ENCODE measurements at places on chromosomes 3 and 15.

GRCh38 chr3:187708696-187709095 is 6.3 kb upstream of the RTP2 start:
- DNase-seq, result no peak

DNA sequence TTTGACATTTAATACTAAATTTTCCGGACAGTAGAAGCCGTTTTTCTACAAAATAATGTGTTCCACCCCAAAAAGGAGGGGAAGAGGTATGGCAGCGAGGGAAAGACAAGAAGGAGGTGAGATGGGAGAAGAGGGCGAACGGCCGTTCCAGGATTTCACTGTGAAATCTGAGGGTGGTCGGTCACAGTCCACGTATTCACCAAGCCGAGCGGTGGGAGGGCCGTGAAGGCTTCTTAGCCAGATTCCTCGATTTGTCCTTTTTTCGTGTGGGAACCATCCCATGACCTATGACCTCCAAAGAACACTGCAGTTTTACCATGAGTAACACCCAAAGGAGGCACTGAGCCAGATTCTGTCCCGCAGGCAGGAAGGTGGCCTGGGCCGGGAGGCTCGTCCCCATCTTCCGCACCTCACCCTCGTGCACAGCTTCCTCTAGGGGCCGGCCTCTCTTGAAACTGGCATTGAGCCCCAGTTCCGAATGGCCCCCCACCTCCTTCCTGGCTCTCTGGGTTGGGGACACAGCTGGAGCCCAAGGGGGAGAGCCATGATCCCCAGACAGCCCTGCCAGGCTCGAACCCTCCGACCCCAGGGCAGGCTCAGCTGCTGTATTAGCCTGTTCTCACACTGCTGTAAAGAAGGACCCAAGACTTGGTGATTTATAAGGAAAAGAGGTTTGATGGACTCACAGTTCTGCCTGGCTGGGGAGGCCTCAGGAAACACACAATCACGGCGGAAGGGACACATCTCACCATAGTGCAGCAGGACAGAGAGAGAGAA is 23.7 kb downstream of the XXYLT1 start:
- no peak for DNase-seq

GRCh38 chr3:127539366-127540060 is 51.0 kb downstream of the TPRA1 start:
- DNase-seq, result no peak

GRCh38 chr15:31489801-31490646 is 163.4 kb downstream of the KLF13 start:
- peak; percentile 14 for DNase-seq

GRCh38 chr3:126101521-126101982 is 17.6 kb upstream of the SLC41A3 start:
- DNase-seq, result no peak

- no peak for DNase-seq
Observed at GRCh38 chr15:90087454-90088154, 14.7 kb downstream of the IDH2 start.

- no peak for DNase-seq
Observed at GRCh38 chr15:92682741-92683510, 27.4 kb upstream of the FAM174B start.

GRCh38 chr15:71532994-71533393 is 277.4 kb upstream of the NR2E3 start:
- no peak for DNase-seq

GRCh38 chr3:147355084-147355752 is 51.1 kb downstream of the ZIC4 start:
- no peak for DNase-seq

DNA sequence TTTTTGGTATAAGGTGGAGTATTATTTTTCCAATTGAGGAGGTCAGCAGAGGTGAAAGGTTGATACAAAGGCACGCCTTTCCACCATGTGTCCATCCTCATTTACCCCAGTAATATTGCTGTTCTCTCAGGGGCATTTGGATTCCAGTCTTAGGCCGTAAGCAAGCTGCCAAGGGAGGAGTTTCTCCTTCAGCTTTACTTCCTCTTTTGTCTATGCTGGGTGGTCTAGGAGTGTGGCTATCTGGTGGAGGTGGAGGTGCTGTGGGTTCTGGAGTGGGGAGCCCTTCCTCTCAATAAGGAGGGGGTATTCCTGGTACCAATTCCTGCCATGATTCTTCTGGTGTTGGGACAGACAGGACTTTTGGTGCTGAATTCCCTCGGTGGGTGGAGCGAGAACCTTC is 340.6 kb downstream of the KCNH8 start:
- no peak for DNase-seq

- DNase-seq, result no peak
Observed at GRCh38 chr3:66712210-66712609, 211.4 kb upstream of the LRIG1 start.

DNA sequence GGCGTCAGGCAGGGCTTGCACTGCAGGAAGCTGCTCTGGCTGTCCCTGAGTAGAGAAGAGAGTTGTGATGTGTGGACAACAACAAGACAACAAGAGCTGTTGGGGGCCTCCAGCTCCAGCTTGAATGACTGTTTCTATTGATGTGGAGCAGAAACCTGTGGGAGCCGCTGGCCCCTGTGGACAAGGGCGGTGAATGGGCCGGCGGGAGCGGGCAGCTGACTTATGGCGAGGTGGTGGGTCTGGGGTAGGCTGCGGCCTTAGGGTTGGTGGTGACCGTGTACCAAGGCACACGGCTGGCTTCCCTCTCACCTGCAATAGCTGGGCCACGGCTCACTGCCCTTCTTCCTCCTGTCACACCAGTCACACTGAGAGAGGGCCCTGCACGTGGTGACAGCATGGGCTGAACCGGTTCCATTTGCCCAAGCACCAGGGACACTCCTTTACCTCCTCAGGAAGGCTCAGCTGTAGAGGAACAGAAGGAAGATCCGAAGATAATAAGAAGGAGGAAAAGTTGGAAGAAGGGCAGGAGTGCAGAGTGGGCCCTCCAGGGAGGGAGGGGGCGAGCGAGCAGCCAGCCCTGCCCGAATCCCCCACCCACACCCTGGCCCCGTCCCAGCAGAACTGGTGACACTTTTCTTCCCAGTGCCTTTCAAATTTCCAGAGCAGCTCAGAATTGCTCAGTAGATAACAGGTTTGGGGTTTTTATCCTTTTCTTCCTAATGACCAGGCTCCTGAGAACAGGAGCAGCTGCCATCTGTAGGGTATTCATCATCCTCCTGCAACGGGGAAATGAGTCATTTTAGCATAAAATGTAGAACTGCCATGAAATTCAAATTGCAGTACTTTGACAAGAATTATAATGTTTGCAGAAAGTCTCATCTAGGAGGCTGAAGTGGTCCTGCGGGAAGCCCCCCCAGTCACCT is 136.9 kb downstream of the TJP1 start:
- no peak for DNase-seq

DNA sequence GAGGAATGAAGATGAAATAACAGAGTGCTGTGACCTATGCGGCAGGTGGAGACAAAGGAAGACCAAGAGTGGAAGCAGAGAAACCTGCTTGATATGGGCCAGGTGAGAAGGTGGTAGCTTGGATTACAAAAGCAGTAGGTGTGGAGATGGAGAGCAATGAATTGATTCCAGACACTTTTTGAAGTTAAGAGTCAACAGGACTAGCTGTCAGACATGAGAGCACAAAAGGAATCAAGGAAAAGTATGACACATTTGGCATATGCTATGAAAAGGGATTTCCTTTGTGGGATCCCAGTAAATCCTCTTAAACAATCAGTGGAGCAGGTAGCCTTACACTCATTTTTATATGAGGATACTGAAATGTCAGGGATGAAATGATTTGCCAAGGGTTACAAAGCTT is 160.5 kb downstream of the GREM1 start:
- DNase-seq, result no peak

GRCh38 chr3:14658978-14659377 is 7.4 kb downstream of the CCDC174 start:
- no peak for DNase-seq

GRCh38 chr15:75508840-75509532 is 57.5 kb upstream of the SIN3A start:
- no peak for DNase-seq

DNA sequence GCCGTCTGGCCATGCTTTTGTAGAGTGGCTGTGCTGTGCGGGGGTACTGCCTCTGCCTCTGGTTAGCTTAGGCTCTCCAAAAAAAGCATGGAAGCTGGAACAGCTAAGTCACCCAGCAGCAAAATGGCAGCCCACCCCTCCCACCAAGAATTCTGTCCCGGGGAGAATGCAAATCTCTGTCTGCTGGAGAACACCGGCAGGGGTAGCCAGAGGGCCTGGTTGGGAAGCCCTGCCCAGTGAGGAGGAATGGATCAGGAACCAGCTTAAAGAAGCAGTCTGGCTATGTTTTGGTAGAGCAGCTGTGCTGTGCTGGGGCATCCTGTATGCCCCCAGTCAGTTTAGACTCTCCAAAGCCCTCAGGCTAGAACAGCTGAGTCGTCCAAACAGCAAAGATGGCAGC is 56.2 kb upstream of the PTPRG start:
- no peak for DNase-seq
